ENCODE measurements at places on chromosomes 1 and 21.

- no peak for DNase-seq
Measured at GRCh38 chr1:109531826-109532364, 7.8 kb upstream of the GPR61 start.

DNA sequence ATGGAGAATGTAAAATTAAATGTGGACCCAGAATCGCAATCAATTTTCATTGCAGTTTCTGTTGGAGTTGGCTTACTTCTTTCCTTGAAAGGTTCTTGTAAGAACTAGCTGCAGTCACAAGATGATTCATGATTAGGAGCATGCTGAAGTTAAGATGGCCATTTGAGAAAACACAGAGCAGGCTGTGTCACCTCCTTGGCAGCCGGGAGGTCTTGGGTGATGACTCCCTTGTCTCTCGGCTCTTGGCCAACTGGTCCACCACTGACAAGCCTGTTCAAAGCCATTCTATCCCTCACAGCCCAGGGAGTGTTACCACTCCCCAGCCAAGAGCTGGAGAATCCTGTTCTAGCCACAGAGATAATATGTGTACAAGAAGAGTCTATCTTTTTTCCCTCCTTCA, 40.6 kb downstream of the OPTC start:
- no peak for DNase-seq

DNA sequence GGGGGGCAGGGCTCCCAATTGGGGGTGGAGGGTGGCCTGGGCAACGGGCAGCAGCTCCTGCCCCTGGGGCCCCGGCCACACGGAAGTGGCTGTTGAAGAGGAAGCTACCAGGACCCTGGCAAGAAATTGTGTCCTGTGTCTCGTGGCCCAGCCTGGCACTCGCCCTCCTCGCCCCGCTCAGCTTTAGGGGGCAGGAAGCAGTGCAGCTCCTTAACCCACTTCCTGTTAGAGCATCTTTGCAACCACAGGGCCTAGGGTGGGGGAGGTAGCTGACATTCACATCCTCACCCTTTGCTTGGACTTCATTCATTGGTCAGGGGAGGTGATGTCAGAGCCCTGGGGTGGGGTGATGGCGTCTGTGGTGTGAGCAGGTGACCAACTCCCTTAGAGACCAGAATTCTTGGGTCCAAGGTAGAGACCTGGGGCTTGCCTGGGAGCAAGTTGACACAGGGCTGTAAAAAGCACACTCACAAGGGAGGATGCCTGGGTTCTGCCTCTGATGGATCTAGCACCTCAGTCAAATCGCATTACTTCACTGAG, at the start of gene ARHGAP30:
Gene ARHGAP30 (minus strand): TSS at position 161 of the 540 bp plus-strand sequence. CDS start 267 bp downstream, outside the sequence.
- no peak for DNase-seq

DNA sequence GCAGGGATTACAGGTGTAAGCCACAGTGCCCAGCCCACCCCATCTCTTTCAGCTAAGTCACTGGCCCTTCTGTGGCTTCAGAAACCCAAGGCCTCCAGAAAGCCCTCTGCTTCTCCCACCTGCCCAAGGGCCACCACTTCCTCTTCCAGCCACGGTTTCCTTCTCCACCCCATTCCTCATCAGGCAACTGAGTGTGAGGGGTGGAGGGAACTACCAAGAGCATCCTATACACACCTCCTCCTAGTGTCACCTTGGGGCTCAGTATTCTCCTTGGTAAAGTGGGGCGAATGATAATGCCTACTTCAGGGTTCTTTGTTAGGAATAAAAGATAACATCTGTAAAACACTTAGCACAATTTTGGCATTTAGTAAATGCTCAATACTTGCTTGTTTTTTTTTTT, 30.0 kb downstream of the KNCN start:
- no peak for DNase-seq

- no peak for DNase-seq
Measured at GRCh38 chr1:182249201-182249676, 142.4 kb downstream of the GLUL start.

DNA sequence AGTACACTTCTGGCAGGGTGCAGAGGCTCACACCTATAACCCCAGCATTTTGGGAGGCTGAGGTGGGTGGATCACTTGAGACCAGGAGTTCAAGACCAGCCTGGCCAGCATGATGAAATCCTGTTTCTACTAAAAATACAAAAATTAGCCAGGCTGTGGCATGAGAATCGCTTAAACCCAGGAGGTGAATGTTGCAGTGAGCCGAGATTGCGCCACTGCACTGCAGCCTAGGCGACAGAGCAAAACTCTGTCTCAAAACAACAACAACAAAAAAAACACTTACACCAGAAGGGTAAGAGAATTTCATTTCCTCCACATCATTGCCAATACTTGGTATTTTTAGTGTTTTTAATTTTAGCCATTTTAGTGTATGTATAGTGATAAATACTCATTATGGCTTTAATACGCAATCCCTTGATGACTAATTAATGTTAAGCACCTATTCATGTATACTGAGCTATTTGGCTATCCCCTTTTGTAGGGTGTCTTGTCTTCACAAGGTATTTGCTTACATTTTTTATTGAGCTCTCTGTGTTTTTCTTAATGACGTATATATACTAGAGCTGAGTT, 77.1 kb upstream of the TNR start:
- DNase-seq, result no peak
